ENCODE measurements at places on chromosomes 6 and 20.

- no peak for DNase-seq
Observed at GRCh38 chr20:6886065-6886729, 118.7 kb downstream of the BMP2 start.

GRCh38 chr6:38020593-38020992, 201.1 kb downstream of the ZFAND3 start:
- no peak for DNase-seq

- DNase-seq, result no peak
Observed at GRCh38 chr20:906703-907270, 9.3 kb downstream of the ANGPT4 start.

DNA sequence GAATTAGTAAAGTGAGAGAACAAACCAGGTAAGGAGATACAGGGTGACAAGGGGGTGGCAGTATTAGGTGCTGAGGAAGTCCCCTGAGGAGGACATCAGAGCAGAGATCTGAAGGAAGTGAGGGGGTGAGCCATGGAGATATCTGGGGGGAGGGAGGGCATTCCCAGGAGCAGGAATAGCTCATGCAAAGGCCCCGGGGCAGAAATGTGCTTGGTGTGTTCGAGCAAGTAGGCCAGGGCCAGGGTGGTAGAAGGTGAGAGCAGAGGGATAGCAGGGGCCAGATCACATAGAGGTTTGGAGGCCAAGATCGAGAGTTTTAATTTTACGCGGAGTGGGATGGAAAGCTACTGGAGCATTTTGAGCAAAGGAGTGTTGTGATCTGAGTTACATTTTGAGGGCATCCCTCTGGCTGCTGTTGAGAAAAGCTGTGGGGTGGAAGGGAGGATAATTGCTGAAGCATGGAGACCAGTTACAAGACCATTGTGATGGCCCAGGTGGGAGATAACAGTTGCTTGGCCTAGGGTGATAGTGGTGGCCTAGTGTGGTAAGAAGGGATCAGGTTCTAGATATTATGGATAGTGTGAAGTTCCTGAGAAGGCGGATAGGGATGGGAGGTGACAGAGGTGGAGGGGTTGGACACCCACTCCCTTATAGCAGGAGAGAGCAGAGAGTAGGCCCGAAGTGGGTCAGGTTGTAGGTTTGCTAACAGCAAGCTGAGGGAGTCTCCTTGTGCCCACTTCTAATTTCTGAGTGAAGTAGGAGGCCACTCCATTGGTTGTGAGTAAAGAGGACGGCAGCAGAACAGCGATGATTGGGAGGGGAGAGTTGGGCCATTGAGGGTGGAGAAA, 10.2 kb downstream of the ARFGEF2 start:
- no peak for DNase-seq

- DNase-seq, result no peak
Observed at GRCh38 chr20:32366380-32366779, 8.2 kb downstream of the ASXL1 start.

DNA sequence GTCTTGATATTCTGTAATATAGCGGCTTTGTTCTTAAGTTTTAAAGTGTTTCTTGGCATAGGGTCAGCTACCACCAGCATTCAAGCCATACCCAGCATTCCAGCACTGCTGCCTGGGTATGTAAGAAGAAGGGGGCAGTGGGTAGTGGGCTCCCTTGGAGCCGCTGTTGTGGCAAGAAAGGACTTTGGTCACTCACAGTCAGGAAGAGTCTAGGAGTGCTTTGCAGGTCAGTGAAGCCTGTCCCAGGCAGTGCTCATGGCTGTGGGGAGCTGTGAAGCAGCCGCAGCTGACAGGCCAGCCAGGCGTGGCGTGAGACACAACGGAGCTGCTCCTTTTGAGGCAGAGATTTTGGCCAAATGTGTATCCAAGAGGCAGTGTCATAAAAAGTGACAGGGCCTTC, 512.0 kb downstream of the CDKAL1 start:
- DNase-seq, result no peak

GRCh38 chr6:169839029-169839481, 87.6 kb downstream of the ERMARD start:
- no peak for DNase-seq

DNA sequence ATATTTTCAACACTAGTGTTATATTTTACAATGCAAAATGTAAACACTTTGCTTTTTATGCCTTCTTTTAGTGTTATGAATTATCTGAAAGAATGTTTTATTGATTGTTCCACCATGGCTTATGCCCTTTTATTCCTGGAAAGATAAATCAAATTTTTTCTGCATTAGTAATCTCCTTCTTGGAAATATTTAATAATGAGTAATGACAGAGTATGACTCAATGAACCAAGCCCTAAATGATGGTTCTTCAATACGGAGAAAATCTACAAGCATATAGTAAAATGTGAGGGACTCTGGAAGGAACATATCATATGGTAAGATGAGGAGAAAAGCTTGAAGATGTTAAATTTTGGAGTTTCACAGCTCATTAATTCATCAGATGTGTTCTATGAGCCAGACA, 929.6 kb downstream of the C6orf118 start:
- DNase-seq, result no peak

DNA sequence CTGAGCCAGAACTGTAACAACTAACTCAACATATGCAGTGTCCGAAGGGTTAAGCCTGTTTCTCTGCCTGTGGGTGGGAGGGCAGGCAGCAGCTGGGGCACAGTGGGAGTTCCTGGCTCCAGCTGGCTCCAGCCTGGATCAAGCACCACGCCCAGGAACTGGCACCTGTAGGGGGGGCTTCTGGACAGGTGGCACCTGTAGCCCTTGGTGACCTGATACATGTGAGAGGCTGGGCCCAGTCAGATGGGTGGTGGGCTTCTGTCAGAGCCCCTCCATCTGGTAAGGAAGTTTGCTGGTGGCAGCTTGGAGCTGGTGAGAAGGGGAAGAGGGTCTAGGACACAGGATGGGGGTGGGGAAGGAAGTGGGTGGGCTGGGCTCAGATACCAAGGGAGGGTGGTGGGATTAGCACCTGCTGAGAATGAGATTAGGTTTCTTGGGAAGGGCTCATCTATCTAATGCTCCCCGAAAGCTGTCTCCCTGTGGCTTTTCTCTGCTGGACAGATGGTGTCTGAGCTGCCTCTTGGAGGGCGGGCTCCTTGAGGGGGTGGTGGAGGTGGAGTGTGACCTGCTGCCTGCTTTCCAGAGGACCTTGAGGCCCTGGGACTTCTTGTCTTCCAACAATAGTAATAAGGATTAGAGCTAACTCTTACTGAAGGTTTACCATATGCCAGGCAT, 28.5 kb downstream of the BCL2L1 start:
- DNase-seq, result no peak

GRCh38 chr6:153662982-153663381, 376.1 kb upstream of the OPRM1 start:
- DNase-seq, result no peak

- DNase-seq, result no peak
Observed at GRCh38 chr20:32062776-32063170, 10.7 kb downstream of the HCK start.

DNA sequence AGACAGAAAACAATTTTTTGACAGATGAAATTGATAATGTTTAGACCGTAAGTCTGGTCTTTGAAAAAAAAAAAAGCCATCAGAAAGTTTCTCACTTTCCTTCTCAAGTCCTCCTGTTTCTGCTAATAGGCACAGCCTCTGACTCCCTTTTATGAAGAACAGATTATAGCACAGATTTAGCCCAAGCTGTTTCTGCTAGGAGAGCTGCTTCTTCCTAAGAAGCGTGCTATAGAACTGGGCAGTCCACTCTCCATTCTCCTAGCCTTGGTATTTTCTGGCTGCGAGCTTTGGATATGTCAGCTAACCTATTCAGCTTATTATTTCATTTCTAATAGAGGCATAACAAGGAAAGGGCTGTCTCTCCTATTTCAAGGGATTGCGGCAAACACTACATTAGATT, 112.5 kb downstream of the SGK1 start:
- DNase-seq, result no peak

GRCh38 chr20:51493346-51493791, 49.1 kb downstream of the NFATC2 start:
- peak; percentile 55 for DNase-seq

GRCh38 chr6:158418501-158418900, 106.2 kb downstream of the TULP4 start:
- no peak for DNase-seq

DNA sequence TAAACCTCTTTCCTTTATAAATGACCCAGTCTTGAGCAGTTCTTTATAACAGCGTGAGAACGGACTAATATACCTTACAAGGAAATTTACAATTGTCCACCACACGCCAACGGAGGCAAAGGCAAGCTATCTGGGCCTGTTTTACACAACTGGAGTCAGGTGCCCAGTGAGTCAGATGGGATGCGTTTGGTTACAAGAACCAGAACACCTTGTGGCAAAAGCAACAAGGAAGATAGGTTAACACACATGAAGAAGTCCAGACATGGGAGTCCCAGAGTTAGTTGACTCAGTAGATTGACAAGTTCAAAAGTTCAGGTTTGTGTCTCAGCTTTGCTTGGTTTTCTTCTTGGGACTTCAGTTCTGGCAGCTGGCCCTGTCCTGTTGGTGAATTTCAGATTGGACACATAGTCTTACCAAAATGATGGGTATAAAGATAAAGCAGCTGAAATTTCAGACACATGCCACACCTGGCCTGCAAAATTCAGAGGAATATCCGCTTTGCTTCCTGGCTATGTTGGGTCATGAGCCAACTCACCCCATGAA, 97.9 kb downstream of the PXDC1 start:
- DNase-seq, result no peak

DNA sequence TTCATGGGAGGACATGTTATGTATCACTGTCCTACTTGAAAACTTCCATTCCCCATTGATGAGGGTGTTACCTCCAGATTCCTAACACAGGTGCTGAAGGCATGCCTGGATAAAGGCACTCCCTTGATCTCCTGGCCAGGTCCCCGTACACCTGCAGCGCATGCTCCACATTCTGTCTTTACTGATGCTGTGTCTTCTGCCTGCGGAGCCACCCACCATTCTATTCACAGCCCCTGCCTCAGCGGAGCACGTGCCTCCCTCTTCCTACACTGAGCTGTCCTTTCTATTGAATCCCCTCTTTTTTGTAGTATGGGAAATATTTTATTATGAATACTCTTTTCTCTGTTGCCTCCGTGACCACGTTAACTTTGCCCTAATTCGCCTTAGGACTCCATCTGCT, 25.0 kb downstream of the PTPN1 start:
- no peak for DNase-seq

DNA sequence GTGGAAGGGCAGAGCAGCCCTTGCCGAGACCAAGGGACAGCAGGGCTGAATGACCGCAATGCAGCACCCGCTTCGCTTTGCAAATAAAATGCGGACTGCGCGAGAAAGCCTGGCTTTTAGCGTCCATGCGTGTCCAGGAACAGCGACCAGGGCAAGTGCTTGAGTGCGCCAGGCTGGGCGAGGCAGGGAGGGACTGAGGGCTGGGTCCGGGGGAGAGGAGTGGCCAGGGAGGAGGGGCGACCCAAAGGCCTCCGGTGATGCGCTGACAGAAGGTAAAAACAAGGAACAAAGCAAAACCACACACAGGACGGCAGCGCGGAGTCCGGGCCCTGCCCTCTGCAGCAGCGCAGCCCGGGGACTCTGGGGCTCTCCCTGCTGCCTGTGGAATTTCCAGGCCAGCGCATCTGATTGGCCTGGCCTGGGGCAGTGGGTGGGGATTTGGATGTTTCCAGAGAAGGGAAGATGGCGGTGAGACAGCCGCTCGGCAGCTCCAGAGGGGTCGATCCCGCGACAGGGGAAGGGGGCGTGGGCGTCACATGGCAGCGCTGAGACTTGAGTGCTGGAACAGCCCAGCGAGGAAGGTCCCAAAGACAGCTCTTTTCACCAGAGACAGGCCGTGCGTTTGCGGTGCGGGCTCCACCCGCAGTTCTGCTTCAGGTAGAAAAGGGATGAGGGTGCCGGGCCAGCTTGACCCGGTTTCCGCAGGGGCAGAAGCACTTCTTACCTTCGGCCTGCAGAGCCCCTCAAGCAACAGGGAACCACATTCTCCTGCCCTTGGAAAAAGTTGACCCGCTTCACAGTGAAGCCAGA, 51.8 kb downstream of the SSR1 start:
- peak; percentile 75 for DNase-seq

- DNase-seq, result no peak
Observed at GRCh38 chr20:21801193-21801592, 95.7 kb downstream of the PAX1 start.

- no peak for DNase-seq
Observed at GRCh38 chr6:3786141-3786540, 34.6 kb upstream of the PXDC1 start.

GRCh38 chr6:134908906-134909516, 40.9 kb downstream of the ALDH8A1 start:
- peak; percentile 29 for DNase-seq

- no peak for DNase-seq
Observed at GRCh38 chr20:61099806-61100205, 152.3 kb upstream of the CDH4 start.

GRCh38 chr20:45892049-45892825, 1.1 kb downstream of the CTSA start:
- peak; percentile 21 for DNase-seq

- DNase-seq, result no peak
Observed at GRCh38 chr6:148524976-148525375, 182.3 kb downstream of the SASH1 start.

DNA sequence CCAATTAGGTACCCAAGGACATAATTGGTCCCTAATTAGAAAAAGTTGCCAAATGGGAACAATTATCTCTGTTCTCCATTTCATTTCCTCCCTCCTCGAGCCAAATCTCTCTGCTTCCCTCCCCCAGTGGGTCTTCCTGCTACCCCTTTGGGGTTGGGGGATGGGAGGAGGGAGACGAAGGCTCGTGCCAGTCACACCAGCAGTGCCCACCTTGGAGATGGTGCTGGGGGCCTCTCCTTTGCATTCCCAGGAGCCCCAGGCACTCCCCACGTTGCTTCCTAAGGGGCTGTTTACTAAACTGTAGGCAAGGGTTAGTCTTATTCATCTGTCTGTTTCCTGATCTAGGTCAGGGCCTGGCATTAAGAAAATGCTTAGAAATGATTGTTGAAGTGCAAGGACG, 33.1 kb downstream of the MDFI start:
- DNase-seq, result no peak

- DNase-seq, result no peak
Observed at GRCh38 chr6:20936949-20937348, 402.7 kb downstream of the CDKAL1 start.

DNA sequence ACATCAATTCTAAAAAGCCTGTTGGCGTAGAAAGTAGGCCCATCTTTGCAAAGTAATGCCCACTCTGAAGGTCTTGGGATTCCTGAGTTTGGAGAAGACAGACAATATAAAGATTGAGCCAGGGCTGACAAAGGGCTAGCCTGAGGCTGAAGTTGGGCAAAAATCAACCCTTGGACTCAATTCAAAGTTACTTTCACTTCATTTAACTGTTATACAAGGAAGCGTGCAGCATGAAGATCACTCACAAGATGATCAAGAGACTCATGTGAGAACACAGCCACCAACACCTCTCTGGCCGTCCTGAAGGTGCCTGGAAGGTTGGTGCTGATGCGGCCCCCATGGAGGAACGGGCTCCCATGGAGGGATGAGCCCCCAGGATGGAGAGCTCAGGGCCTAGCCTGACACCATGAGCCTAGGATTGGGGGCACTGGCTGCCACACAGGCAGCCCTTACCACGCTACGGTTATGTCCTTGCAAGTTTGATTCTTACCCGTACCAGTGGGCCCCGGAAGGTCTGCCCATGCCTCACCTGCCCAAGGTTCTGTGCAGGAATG, 26.6 kb downstream of the FOXC1 start:
- no peak for DNase-seq
